ENCODE measurements at places on chromosomes 3 and 15. TPM values are rescaled to one million over a fixed set of nuclear protein-coding genes. Genes with fewer than 3 reads are reported as not detected.

GOLGA8G gene
- total RNA-seq, result not detected

SLC28A1 gene
- not detected for total RNA-seq

PPCDC gene
- total RNA-seq, result 15.5 TPM

TMEM42 gene
- total RNA-seq, result 10.5 TPM

PRR23A gene
- not detected for total RNA-seq

PEAK1 gene
- 4.5 TPM for total RNA-seq

GOLGA6L4 gene
- total RNA-seq, result 1.7 TPM

PARP6 gene
- 62.4 TPM for total RNA-seq

DUOXA1 gene
- total RNA-seq, result 0.10 TPM
